ENCODE measurements at places on chromosomes 3 and 15. TPM values are rescaled to one million over a fixed set of nuclear protein-coding genes. Genes with fewer than 3 reads are reported as not detected.

The TICRR gene
- 6.3 TPM for total RNA-seq

The CHRM5 gene
- total RNA-seq: not detected

The MEIS2 gene
- total RNA-seq: 30.7 TPM

The PPP2R3A gene
- 8.5 TPM for total RNA-seq

The FAM81A gene
- total RNA-seq: 0.08 TPM

The P2RY1 gene
- total RNA-seq: 8.8 TPM

The FGF12 gene
- 2.9 TPM for total RNA-seq

The PLSCR4 gene
- 20.6 TPM for total RNA-seq

The SCN11A gene
- under 0.01 TPM for total RNA-seq

The TM4SF1 gene
- 68.7 TPM for total RNA-seq

All from epithelial cell of alveolus of lung (primary cell).